ENCODE measurements at places on chromosomes 2 and 18.

DNA sequence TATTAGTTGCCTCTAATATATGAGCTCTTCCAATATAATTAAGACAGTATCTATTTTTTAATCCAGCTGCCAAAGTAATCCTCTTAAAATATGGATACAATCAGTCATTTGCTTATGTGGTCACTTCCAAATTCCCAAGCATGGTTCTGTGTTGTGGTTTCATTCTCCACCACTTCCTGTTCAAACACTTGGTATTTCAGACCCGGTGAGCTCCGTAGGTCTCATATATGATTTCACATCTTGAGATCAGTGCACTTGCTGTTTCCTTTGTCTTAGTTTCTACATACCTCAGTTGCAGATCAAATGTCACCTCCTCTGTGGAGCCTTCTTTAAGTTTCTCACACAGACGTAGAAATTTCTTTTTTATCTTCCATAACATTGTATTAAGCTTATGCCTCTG lies 254.2 kb downstream of the KCNS3 start:
- no peak for DNase-seq

- no peak for DNase-seq
These were observed 475.4 kb downstream of the NRXN1 start for GRCh38 chr2:50556502-50556901.

GRCh38 chr2:72114693-72115051 lies 33.0 kb downstream of the CYP26B1 start:
- DNase-seq = no peak

DNA sequence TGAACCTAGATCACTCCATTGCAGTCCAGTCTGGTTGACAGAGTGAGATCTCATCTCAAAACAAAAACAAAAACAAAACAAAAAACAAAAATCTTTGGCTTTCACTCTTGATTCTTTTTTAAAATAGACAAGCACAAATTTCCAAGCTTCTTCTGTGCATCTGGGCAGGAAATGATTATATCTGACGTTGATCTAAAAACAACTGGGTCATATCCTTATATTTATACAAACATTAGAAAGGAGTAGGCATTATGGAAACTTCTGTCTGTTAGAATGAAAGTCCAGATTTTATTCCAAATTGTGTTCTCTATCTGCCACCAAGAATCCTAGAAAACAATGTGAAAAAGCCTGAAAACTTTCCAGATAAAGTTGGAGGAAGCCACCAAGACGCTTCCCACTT lies 26.2 kb upstream of the PMAIP1 start:
- no peak for DNase-seq

- no peak for DNase-seq
These were observed 124.2 kb upstream of the ZNF516 start for GRCh38 chr18:76619261-76619620.

DNA sequence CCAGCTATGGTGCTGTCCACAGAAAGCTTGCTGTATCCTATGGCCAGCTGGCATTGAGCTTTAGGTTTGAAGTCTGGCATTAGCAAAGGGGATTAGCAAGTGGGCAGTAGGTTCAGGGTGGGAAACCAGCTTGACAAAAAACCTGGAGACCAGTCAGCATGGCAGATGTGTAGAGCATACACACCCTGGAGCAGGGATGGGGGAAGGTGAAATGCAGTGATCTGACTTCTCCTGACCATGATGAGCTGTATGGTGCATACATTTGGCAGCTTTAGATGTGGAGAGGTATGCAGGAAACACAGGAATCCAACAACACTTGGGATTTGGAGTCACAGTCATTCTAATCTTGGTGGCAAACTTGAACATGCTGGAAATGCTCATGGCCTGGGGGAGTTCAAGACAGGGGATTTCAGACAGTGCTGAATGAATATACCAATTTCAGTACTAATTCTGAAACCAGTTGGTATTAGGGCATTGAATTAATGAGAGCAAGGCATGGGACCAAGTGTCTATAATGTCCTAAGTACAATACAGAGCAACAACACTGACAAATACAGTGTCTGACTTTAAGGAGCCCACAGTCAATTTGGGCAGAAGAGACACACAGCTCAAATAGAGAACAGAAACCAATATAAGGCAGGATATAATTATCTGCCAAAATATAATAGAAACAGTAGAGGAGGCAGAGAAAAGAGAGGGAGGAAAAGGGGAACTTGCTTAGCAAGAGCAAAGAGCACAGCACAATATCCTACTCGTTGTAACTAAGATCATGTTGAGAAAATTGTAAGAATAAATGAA lies 11.8 kb downstream of the ARHGAP15 start:
- DNase-seq = no peak

- no peak for DNase-seq
These were observed 357.9 kb downstream of the PID1 start for GRCh38 chr2:228913176-228913575.

DNA sequence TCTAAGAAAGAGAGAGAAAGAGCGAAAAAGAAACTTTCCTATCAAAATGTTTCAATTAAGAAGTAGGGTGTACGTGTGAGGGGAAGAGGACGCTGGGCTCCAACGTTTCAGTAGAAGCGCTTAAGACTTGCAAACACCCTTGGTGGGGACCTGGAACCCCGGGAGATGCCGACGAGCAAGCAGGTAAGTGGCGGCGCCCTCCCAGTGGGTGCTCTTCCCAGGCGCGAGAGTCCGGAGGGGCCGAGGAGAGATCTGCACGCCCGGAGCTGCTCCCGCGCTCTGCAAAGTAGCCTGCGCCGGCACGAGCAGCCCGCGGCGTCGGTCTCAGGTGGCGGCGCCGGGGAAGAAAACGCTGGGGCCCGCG lies 678 bp upstream of the OTX1 start:
- DNase-seq = no peak

DNA sequence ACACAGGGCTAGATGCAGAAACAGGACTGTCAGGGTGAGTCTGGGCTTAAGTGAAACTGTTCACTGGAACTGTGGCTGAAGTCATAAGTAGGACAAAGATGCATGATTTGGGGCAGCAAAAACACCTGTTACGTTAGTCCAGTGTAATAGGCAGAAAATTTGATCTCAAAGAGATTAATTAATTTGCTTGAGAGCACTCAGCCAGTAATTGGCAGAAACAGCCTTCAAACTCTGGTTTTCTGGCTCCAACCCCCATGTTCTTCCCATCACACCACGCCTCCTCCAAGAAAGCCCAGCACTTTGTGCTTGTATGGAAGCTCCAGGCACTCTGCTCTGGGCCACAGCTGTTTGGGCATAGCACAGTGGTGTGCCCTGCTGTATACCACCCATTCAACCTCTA lies 54.0 kb downstream of the CNTNAP5 start:
- no peak for DNase-seq

- DNase-seq = no peak
These were observed 129.7 kb downstream of the TDRD15 start for GRCh38 chr2:21253311-21254027.

GRCh38 chr2:141380008-141380979 lies 750.5 kb downstream of the LRP1B start:
- DNase-seq = no peak

DNA sequence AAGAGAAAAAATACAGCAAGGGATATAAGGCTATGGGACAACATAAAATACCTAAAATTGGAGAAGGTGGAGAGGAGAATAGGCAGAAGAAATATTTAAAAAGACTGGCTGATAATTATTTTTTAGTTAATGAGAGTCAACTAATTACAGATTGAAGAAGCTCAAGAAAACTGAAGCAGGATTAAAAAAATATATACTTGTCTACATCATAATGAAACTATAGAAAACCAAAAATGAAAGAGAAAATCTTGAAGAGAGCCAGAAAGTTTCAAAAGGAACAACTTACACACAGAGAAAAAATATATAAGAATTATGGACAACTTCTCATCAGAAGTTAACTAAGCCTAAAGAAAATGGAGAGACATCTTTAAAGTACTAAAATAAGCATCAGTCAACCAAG lies 62.9 kb upstream of the APCDD1 start:
- DNase-seq = no peak

DNA sequence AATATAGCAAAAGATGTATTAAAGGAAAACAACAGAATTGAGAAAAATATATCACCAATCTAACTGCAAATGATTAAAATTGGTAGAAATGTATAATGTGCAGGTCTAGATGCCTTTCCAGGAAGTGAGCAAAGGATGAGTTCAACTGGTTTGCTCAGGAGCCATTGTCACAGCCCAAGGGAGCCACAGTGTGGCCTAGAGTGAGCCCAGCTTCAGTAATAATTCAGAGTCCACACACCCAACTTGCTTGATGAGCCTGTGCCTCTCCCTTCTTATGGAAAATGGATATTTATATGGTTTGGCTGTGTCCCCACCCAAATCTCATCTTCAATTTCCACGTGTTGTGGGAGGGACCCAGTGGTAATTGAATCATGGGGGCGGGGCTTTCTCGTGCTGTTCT lies 92.2 kb upstream of the ASAP2 start:
- no peak for DNase-seq

DNA sequence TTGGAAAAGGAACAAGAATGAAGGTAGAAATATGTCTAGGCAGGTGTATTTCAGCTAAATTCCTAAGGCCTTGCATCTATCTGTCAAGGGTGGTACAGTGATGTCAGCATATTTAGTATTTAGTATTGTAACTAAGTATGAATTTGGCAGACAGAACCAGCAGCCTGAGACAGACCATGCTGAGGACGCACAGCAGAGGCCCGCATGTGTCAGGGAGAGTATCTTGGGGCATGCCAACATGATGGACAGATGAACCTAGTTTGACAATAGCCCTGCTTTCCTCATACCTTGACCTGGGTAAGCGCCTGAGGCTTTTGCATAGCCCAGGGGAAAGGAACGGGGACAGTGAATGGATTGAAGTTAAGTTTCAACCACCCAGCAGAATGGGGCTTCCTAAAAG lies 33.8 kb upstream of the OSR1 start:
- DNase-seq = no peak

DNA sequence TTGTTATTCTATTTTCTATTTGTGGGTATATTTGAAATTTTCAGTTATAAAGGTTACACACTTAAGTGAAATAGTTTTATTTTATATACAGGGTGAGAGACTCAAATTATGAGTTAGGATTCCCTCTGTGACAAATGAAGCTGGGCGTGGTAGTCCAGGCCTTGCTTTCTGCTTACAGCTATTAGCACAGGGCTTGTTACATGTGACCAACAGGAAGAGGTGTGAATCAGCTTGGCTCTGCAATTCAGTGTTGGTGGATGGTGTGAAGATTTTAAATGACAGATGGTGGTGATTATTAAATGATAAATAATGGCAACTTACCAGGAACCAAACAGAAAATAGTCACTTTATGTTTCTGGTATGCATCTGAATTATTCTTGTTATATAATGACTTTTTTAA lies 64.4 kb upstream of the NOSTRIN start:
- DNase-seq = no peak

DNA sequence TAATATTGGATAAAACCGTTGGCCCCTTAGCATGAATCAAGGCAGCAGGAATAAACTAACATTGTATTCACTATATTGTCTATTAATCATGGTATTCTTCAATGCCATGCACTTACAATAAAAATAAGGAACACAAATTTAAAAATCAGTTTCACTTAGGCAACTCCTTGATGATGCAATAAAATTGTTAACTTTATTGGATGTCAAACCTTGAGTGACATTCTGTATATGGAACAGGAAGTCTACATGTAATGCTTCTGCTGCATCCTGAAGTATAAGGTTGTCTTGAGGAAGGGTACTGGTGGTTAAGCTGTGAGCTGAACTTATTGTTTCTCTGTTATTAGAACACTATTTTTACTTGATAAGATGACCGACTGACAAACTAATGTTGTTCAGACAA lies 605.5 kb downstream of the SATB2 start:
- DNase-seq = no peak

DNA sequence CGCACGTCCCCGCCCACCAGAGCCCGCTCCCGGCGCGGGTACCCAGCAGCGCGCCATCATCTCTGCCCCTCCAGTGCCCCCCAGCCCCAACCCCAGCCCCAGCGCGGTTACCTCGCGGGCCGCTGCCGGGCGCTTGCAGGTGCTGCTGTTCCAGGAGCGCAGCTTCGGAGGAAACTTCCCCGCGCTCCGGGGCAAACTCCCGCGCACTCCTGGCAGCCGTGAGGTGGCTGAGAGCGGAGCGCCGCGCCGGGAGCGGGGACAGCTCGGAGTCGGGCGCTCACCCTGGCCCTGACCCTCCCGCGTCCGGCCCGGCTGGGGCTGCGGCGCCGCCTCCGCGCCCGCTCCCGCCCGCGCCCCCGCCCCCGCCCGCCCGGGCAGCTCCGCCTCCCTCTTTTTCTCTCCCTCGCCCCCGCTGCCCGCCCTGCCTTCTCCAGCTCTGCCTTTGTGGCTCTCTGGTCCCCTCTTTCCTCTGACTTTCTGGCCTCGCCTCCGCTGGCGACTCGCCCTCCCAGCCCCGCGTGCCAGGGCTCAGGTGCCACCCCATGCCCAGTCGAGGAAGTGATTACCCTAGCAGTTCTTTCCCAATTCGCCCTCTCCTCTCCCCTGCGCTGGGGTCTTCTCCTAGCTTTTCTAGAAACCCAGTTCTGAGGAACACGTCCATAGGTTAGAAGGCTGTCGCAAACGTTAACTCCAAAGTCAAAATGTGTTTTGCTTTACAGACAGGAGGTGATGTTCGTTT lies at the start of gene CHST9:
Gene CHST9, minus strand, starts transcription at position 284 of the 739 bp plus-strand sequence. CDS start 42,499 bp downstream, outside the sequence.
- no peak for DNase-seq

- no peak for DNase-seq
These were observed 997.0 kb upstream of the ACVR2A start for GRCh38 chr2:146847846-146848245.

DNA sequence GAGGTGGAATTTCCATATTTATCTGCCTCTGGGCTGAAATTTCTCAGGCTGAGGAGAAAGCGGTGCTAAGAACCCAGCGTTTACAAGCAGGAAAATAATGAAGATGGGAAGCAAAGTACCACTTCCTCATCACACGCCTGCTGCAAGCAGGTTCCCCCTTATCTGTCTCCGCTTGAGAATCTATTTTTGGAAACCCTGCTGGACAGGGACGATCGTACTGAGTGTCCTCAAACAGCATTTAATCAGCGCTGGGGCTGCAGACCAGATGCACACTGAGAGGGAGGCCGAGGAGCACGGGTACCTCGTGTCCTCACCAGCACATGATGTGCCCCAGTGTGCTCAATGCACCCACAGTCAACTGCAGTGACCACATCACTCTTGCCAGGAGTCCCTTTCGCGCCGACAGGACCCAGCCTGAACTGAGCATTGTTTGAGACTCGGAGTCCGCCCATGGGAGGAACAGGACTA lies 160.4 kb downstream of the HDAC4 start:
- no peak for DNase-seq

DNA sequence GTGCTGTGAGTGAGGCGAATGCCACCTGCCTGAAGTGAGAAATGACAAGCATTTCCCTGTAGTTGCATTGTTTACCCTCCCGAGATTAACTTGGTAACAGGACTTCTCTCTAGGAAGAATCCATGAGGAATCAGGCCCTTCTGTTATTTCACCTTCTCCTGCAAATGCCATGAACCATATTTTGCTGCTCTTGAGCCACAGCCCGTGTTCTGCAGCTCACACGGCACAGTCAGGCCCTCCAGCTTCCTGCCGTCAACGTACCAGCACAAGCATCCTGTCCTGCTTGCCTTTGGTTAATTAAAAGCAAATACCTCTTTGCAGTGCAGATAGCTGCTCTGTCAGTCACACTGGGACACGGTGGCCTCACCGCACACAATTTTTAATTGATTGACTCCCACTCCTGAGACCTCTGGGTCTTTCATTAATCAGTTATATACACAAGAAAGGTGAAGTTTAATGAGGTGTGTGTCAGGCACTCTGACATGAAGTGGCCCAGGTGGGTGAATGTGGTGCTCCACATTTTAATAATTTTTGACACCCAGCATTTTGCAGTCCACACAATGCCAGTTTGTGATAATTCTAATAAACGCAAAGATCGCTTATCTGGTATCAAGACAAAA lies 95.3 kb upstream of the ASB18 start:
- no peak for DNase-seq

Measured in epithelial cell of proximal tubule (primary cell).